ENCODE measurements at places on chromosomes 2 and 18.

DNA sequence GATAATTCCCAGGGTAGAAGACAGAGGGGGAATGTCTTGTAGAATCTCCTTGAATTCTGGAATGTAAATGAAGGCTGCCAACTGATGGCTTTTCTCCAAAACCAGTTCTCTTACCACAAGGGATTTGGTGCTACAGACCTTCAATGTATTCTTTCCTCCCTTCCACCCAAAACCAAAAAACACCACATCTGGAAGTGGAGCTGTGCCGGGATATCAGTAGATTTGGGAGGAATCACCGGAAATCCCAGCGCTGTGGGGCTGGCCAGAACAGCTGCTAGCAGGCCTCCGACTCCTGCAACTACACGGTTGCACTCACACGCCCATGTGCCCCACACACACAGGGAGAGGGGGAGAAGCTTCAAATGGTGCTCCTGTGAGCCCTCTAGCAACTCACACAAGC is 45.7 kb downstream of the RPL31 start:
- DNase-seq: no peak

- no peak for DNase-seq
Observed at GRCh38 chr2:23549821-23550530, 165.0 kb downstream of the KLHL29 start.

GRCh38 chr2:138219961-138220360 is 255.7 kb downstream of the HNMT start:
- DNase-seq: no peak

DNA sequence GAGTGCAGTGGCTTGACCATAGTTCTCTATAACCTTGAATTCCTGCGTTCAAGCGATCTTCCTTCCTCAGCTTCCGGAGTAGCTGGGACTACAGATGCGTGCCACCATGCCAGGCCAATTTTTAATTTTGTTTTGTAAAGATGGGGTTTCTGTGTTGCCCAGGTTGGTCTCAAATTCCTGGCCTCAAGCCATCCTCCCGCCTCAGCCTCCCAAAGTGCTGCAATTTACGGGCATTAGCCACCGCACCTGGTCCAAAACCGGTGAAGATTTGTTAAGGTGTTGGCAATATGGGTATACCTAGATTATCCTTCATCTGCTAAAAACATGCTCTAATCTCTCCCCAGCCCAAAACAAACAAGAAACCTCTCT is 1.3 kb upstream of the EIF2AK3 start:
- no peak for DNase-seq

DNA sequence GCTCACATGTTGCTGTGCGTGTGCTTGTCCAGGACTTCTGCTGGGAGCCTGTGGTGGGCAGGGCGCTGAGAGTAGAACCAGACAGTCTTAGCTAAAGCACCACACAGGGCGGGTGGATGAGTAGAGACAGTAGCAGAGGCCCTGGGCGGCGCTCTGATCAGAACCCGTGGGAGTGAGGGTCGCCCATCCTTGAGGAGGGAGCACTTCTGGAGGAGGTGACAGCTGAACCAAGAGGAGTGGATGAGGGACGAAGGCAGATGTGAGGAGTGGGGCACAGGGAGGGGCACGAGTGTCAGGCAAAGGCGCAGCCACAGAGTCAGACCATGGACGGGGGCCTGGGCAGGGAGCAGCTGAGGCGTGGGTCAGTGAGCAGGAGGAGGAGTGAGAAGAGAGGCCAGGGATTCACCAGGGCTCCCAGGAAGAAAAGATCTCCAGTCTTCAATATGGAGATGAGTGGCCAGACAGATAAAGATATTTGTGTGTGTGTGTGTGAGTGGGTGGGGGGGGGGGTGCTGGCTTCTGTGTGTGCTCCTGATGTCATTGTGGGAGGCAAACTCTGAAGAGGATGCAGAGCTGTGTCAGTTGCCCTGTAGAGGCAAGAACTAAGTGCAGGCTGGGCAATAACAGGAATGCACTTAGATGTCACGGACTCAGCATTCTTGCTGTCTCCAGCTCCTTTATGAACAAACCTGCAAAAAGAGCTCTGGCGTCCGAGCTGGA is 79.6 kb downstream of the TPO start:
- no peak for DNase-seq

DNA sequence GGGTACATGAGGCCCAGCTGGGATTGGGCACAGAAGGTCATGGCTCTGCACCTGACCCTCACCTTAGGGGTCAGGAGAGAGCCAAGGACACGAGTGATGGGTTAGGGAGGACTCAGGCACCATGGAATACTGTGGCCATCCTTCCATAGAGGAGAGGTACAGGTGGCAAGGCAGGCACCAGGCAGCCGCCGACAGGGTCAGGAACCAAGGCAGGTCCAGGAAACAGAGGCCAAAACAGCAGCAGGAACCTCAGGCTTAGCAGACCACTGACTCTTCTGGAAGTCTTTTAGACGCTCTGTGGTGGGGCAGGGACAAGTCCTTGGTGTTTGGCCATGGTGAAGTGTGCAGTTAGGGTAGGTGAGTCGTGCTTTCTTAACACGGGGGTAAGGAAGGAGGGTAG is 128.0 kb downstream of the NEDD4L start:
- no peak for DNase-seq

DNA sequence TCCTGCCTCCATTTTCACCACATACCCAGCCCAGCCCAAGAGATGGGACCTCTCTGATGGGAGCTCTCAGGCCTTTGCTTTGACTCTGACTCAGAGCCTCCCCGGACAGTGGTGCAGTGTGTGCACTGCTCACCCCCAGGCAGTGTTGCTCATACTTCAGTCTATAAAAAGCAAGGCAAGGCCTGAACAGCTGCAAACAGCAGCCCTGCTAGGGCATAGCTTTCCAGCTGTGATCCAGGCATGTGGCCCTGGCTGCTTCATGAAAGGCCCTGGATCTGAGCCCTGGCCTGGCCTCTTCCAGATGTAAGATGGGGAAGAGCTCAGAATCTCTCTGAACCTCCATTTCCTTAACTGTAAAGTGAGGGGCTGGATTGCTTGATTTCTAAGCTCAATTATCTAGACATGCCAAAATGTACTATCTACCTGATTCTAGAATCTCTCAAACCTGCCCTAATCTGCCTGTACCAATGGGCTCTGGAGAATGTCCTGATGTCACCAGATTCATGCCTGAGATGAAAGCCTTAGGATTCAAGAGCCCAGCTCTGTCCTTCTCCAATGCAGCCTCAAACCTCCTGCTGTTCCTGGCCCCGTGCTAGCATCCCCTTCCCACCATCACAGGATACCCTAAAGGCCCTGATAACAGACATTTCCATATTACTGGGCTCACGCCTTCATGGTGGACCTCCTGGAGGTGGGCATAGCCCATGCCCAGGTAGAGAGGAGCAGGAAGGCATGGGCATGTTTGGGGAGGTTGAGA is 206.9 kb downstream of the ARL4C start:
- DNase-seq: no peak

DNA sequence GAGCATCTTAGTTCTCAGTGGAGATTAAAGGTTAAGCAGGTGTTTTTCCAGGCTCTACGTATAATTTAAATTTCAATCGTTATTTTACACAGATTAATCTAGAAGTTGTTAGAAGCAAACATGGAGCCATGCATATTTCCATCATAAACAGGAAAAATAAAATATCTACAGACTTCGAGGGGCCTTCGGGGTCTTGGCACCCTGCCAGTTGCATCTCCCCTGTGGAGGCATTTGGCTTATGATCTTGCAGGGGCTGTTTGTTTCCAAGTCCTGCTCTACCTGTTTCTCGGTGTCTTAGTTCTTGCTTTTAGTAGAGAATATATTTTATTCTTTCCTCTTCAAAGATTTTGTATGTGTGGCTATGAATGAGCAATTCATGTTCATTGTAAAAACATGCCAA is 67.2 kb upstream of the FAM136A start:
- no peak for DNase-seq

DNA sequence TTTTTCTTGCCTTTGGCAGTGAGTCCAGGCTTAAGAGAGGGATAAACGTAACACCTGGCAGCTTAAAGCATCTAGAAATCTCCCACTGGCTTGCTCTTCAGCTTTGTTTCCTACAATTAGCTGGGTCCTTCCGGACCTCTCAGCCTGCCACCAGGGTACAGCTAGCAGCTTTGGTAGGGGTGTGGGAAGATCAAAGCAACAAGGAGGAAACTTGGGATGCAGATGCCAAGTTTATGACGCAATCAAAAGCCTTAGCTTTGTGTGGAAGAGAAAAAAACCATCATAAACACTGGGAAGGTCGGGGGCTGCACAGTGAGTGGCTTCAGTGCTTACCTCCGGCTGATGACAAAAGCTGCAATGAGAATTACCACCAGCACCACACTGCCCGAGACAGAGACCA is 116.9 kb downstream of the EPHA4 start:
- DNase-seq: no peak

GRCh38 chr2:155525199-155525598 is 807.3 kb downstream of the NR4A2 start:
- DNase-seq: no peak

- no peak for DNase-seq
Observed at GRCh38 chr2:69701100-69701945, 40.6 kb upstream of the ANXA4 start.

- DNase-seq: no peak
Observed at GRCh38 chr18:36440614-36441013, 143.1 kb downstream of the FHOD3 start.

- no peak for DNase-seq
Observed at GRCh38 chr2:165667375-165667774, 126.7 kb downstream of the GALNT3 start.

GRCh38 chr2:200319548-200320337 is 13.2 kb downstream of the SPATS2L start:
- no peak for DNase-seq

GRCh38 chr2:215622837-215623236 is 187.0 kb upstream of the FN1 start:
- no peak for DNase-seq

DNA sequence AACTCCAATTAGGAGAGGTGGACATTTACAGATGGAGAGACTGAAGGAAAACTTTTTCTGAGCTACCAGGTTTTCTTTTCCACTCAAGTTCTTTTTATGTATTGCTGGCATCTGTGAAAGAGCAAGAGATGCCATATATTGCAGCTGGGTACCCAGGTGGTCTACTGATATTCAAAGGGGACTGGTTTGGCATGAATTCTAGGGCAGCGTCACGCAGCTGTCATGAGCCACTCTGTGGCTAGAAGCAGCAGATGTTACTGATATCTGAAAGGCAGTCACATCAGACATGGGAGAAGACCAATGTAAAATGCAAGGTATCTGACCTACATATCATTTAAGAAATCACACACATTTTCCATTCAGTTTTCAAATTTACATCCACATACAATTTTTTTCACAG is 408.8 kb downstream of the GALNT13 start:
- no peak for DNase-seq

GRCh38 chr2:58911877-58912276 is 670.8 kb upstream of the FANCL start:
- DNase-seq: no peak

GRCh38 chr2:30358842-30359241 is 88.2 kb upstream of the LCLAT1 start:
- DNase-seq: no peak

GRCh38 chr18:25923193-25923592 is 167.2 kb downstream of the SS18 start:
- DNase-seq: no peak

DNA sequence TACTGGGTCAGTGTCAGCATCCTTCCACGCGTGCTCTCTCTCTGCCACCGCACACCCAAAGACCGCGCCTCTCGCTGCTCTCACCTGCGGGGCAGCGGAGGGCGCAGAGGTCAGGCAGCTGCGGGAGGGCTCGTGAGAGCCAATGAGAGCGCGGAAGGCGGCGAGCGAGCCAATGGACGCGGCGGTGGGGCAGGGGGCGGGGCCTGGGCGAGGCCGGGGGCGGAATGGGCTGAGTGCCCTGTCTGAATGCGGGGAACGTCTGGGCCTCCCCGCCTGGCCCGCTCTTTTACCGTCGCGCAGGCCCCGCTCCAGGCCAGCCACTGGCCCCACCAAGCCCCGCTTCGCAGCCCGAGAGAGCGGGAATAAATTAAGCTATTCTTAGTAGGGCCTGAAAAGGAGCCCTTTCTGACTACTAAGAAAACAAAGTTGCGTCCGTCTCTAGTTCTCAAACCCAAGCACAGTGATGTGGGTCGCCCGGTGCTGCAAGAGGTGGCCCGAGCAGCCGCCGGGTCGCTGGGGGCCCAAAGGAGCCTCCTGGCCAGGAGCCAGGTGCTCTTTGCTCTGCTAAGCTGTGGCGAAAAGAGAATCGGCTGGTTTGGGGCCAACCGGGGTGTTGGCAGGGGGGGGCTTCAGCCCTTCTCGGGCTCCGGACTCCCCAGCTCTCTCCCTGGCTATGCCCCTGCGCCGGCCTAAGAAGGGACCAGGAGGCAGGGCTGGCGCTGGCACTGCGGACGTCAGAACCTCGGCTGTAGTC is 81.1 kb upstream of the GLI2 start:
- DNase-seq: no peak
